Activated CD4-positive, alpha-beta T cell treated with anti-CD3 and anti-CD28 coated beads for 36 hours (primary cell): ENCODE measurements at places on chromosomes 6 and 20. TPM values are rescaled to one million over a fixed set of nuclear protein-coding genes. Genes with fewer than 3 reads are reported as not detected.

PTCRA gene
- not detected for total RNA-seq

DNA sequence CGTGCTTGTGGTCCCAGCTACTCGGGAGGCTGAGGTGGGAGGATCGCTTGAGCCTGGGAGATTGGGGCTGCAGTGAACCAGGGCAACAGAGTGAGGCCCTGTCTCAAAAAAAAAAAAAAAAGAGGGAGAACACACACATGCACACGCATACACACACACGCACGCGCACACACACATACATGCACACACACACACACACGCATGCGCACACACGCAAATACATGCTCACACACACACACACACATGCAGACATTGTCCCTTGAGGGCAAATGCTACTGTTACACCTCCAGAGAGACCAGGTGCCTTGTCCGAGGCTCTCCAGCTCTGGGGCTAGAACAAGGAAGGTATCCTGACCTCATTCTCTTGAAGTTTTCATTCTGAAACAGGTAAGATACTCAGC is 64.5 kb downstream of the RAB44 start:
- H3K27ac ChIP-seq = no peak overlapping the region
- H3K4me1 ChIP-seq = peaks cover 17% of the 10 kb centered on the region

DNA sequence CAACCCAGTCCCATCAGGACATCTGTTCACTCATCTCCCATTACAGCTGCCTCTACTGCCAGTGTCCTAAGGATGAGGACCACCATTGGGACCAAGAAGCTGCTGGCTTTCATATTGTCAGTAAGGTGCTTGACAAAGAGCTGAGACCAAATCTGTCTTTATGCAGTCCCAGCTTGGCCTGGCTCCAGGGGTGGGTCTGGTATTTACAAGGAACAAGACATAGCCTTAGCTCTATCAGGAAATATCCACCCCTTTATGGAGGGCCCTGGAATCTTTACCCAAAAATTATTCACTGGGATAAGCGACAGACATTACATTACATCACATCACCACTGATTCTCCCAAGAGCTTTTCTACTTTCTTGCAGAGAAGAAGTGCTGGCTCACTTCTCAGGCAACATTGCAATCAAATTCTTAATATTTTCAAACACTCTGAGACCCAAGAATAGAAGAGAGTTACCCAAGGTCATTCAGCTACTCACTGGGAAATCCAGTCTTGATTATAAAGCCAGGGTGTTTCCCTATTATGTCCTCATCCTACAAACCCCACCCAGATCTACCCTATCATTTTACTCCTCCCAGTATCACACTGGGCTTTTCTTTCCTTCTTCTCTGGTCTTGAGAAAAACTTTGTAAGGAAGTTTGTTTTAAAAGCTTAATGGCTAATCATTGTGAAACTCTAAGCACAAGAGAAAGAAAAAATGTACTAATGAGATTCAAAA is 11.5 kb upstream of the PI3 start:
- H3K27me3 ChIP-seq = peaks cover 53% of the 10 kb centered on the region
- no peak overlapping the region for H3K4me3 ChIP-seq
- H3K4me1 ChIP-seq = no peaks in the 10 kb centered on the region

NKX2-4 gene
- not detected for total RNA-seq

- DNase-seq = peak; percentile 83
- H3K4me3 ChIP-seq = no peak overlapping the region
- H3K4me1 ChIP-seq = peaks cover 10% of the 10 kb centered on the region
- H3K27me3 ChIP-seq = peaks cover 58% of the 10 kb centered on the region
- no peak overlapping the region for H3K27ac ChIP-seq
Observed at GRCh38 chr20:51220293-51220706, 197.4 kb upstream of the KCNG1 start.

GRCh38 chr6:158174024-158174423 is 5.9 kb downstream of the GTF2H5 start:
- peaks cover 32% of the 10 kb centered on the region for H3K36me3 ChIP-seq
- H3K4me3 ChIP-seq = no peak overlapping the region
- no peaks in the 10 kb centered on the region for H3K27me3 ChIP-seq
- no peak for DNase-seq
- H3K27ac ChIP-seq = no peak overlapping the region
